RWPE1 (cell line): ENCODE measurements at places on chromosomes 4 and X.

- DNase-seq = peak; percentile 73
Measured at GRCh38 chrX:109840585-109840984, 107.5 kb upstream of the ACSL4 start.

DNA sequence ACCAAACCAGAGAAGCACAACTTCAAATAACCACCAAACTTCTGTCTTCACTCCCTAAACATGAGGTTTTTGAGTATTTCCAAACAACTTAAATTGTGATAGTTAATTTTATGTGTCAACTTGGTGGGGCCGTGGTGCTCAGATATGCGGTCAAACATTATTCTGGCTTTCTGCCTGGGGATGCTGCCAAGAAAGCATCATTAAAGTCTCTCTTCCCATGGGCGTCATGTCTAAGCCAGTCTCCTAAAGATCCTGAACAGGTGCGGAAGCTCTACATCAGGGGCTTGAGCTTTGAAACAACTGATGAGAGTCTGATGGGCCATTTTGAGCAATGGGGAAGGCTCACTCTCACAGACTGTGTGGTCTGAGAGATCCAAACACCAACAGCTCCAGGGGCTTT, 24.1 kb upstream of the SOD3 start:
- DNase-seq = no peak

- no peak for DNase-seq
Measured at GRCh38 chr4:152359208-152360044, 176.5 kb downstream of the FBXW7 start.

DNA sequence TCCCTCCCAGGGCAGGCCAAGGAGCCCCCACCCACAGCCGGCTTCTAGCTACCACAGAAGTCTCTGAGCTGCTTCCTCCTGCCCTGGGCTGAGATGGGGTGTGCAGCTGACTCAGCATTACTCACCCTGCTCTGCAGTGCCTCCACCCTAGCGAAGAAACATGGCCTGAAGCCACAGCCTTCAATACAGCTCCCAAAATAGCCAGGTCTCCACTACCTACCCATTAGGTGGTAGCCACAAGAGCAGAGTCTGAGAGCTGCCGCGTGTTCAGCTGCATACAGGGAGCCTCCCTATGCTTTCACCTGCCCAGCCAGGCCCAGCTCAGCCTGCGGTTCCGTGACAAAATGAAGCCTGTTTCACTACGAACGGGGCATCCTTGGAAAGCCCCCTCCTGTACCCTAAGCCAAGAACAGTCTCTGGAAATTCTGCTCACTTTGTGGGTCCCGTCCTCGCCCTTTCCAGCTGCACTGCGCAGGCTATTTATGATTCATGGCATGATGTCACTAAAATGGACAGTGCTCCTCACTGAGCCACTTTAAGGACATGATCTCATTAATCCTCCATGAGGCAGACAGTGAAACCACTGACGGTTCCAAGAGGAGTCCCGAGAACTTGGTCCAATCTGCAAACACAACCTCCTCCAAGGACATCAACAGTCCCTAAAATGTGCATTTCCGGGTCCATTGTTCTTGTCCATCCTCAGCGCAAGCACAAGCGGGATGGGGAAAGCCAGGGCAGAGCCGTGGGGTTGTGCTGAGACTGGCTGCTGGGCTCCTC, 20.2 kb downstream of the WDR1 start:
- DNase-seq = peak; percentile 94

DNA sequence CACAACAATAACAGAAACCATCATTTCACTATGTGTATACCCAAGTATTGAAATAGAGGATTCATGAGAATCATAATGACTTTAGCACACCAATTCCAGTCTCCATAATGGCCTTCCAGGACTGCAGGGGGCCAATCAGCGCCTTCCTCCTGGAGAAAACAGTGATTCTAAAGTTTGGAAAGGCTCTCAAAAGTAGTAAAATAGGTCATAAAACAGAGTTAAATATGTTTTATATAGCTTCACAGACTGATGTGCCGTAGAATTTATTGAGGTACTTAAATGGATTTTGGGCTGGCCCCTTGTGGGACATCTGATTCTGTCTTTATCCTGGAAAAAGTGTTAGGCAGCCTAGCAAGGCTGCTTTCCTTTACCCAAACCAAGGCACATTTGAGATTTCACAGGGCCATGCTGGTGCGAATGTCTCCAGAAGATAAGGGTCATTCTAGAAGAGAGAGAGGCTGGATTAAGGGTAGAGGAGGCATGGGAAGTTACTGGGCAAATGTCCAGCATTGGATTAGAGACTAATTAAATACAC, 543.9 kb downstream of the GALNTL6 start:
- DNase-seq = no peak

DNA sequence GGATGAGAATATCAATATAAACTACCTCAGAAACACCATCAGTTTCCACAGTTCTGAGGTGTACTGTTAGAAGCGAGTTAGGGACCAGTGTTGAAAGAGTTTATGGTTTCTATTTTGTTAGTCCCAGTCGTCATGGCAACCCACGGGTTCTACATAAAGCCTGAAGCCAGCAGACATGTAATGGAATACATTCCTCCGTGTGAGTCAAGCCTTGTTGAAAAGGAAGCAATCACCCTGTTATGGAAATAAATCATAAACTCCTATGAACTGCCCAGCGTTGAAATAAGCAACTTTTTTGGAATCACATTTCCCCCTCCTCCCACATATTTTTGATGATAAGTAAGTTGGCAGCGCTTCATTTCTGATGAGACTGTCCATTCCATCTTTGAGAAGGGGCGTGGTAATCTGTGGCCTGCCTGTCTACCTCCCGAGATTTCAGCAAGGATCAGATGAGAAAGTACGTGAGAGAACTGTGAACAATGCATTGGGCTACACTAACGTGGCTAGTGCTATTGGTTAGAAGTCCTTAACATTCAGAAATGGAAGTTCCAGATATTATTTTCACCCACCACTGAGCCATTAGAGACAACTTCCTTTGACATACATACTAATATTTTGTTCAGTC, 40.4 kb upstream of the PDHA1 start:
- DNase-seq = peak; percentile 37

DNA sequence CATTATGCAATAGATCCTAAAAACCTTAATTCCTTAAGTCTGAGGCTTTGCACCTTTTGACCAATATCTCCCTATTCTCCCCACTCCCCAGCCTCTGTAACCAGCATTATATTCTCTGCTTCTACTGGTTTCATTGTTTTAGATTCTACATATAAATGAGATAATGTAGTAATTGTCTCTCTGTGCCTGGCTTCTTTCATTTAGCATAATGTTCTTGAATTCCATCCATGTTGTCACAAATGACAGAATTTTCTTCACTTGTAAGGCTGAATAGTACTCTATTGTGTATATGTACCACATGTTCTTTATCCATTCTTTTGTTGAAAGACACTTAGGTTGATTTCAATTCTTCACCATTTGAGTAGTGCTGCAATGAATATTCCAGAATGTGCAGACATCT, 66.0 kb downstream of the MAGEC1 start:
- no peak for DNase-seq

DNA sequence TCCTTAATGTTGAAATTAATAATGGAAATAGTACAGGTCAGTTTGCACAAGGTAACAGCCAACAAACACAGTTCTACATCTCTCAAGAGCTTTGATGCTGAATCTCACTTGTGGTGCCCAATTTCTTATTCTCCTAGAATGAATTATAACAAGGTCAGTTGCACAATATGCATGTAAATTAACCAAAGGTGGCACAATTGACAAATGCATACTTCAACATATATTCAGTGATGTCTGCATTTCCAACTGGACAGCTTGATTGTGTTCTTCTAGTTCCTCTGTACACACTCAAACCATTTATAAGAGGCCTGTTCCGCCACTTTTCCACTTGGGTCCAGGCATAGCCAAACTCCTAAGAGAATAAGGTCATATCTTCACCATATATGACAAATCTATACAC, 210.3 kb upstream of the EPHA5 start:
- DNase-seq = no peak

DNA sequence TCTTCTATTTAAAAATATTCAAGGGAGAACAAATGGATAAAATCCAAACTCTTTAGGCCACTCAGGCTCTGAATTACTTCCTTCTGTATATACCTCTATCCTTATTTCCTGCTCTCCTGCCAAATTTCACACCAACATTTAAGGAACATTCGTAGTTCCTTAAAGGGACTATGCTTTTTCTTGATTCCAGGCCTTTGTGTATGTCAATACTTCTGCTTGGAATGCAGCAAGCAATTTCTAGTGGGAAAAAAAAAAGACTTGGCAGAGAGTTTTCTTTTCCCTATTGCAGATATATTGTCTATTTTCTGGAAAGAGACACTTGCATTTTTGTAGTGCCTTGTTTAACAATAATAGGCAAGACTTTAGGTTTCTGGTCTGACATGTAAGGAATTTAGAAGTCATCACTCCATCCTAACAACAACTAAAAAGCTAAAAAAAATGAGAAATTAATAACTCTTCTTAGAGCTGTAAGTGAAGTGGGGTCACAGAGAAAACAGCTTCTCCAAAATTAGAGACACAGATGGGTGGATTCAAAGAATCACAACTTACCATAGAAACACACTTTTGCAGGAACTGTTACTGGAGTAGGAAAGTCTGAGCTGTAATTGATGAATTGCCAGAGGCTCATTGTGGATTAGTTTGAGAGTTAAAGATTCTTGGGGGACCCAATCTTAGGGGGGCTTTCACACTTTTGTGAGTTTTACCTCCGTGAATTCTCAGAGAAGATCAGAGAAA, 2.1 kb upstream of the ADH5 start:
- no peak for DNase-seq

- peak; percentile 85 for DNase-seq
Measured at GRCh38 chr4:55303760-55304165, 42.3 kb upstream of the SRD5A3 start.

DNA sequence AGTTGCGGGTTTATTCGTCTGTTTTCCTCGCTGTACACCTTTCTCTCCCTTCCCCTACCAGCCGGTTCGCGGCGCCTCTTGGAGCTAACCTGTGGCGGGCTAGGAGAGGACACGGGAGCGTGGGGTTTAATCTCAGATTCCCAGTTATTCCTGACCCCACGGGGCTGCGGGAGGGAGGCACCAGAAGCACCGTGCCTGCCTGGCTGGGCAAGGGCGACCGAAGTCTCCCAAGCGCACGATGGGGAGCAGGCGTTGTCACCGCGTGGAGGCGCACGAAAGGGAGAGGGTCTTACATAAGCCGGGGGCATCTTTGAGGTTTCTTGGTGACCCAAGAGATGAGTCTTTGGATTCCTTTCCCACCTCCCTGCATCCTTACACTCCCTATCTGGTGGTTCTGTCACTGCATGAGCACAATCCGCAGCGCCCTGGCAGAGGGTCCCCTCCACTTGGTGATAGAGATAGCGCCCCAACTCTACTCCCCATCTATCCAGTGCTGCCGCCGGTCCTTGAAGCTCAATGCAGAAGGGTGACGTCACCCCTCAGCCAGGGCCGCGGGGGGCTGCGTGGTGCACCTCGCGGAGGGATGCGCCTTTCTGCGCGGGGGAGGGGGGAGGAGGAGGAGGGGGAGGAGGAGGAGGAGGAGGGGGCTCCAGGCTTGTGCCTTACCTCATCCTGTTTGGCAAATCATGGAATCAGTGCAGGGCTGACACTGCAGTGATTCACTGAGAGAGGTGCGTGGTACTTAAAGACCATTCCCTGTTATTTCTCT, 793 bp downstream of the TSPAN7 start:
- DNase-seq = no peak

- DNase-seq = no peak
Measured at GRCh38 chr4:10715135-10715534, 30.6 kb upstream of the CLNK start.

- peak; percentile 48 for DNase-seq
Measured at GRCh38 chr4:156568041-156568440, 403.6 kb downstream of the PDGFC start.

GRCh38 chrX:111431001-111431400, 19.0 kb upstream of the DCX start:
- DNase-seq = no peak

- DNase-seq = no peak
Measured at GRCh38 chr4:139144911-139145551, 32.0 kb downstream of the ELF2 start.

DNA sequence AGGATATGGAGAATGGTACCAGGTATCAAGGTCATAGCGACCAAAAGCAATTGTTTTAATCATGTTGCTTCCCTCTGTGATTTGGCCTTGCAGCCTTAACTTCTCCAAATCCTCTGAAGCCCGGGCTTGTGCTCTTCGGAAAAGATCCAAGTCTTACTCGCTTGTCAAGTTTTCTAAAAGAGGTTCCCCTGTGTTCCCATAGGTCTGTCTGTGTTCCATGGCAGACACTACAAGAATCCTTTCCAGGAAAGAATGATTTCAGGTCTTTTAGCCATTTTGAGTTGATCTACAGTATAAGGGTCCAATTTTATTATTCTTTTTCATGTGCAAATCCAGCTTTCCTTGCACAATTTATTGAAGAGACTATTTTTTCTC, 710.6 kb upstream of the DIAPH2 start:
- DNase-seq = no peak

DNA sequence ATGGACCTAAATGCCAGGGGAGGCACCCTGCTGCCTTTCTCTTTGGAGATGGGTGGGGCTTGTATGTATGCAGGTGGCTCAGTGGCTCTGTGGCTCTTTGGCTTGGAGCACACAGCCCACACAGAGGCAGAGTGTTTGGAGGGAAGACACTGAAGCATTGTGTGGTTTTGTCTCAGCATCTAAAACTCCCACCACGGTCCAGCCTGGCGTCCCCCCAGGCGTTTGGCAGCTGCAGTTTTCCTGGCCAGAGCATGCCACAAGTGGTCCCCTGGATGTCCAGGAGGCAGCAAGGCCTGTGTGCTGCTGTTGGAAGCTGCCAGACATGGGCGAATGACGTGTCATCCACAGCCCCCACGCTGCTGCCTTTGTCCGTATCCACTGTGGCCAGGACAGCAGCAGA, 32.2 kb upstream of the PSAPL1 start:
- DNase-seq = no peak

- DNase-seq = no peak
Measured at GRCh38 chr4:48149827-48150370, 15.8 kb upstream of the TXK start.

DNA sequence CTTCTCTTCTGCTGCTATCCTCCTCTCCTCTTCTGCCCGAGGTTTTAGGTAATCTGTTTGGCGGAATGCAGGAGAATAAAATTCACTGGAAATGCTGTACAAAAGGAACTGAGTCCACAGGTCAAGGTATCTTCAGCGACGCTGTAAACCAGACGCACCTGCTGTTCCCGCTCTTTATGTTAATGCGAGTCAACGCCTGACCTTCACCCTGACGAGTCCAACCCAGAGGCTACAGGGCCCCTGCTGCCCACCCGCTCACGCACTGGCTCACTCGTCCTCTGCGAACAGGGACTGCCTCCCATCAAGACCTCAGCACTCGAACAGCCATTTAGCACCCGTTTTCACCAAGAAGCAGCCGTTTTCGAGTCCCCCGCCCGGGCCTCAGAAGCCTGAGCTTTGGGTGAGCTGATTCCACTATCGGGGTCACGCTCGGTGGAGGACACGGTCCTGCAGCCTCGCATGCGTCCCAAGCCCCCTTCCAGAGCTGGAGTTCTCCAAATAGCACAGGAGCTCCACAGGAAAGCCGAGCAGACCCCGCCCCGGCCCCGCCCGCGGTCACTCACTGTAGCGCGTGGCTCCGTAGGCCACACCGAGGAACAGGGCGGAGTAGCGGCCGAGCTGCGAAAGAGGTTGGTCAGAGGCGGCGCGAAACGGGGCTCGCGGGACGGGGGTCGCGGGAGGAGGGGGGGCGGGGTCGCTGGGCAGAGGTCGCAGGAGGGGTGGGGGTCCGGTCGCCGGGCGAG, 556 bp downstream of the ATP5ME start:
- DNase-seq = no peak
